CD4-positive, alpha-beta T cell treated with Interleukin-6 for 4 hours (primary cell): ENCODE measurements at places on chromosomes 6 and 20.

DNA sequence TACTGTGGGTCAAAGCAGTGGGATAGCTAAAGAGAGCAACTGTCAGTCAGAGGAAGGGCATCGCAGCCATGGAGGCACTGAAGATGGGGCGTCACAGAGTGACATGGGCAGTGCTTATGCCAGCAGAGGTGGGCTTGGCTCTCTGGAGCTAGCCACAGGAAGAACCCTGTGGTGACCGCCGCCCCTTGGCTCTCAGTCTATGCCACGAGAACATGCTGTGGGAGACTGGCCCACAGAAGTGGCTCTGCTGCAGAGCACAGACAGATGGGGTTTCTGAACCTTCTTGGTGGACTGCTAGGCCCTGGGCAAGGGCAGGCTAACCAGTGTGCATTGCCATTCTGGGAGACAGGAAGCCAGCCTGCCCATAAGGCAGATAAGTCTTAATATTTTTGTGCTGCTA lies 290.0 kb upstream of the SUPT3H start:
- no peak for DNase-seq

DNA sequence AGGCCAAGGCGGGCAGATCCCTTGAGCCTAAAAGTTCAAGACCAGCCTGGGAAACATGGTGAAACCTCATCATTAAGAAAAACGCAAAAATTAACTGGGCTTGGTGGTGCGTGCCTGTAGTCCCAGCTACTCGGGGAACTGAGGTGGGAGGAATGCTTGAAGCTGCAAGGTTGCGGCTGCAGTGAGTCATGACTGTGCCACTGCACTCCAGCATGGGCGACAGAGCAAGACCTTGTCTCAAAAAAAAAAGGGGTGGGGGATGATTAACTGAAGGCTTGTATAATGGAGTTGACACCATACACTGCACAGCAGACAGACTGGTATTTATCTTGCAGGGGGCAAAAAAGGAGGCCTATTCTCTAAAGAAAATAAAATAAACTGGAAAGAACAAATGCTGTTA lies 27.7 kb downstream of the SRPK1 start:
- DNase-seq: no peak

GRCh38 chr6:159301810-159302593 lies 132.8 kb downstream of the FNDC1 start:
- no peak for DNase-seq

DNA sequence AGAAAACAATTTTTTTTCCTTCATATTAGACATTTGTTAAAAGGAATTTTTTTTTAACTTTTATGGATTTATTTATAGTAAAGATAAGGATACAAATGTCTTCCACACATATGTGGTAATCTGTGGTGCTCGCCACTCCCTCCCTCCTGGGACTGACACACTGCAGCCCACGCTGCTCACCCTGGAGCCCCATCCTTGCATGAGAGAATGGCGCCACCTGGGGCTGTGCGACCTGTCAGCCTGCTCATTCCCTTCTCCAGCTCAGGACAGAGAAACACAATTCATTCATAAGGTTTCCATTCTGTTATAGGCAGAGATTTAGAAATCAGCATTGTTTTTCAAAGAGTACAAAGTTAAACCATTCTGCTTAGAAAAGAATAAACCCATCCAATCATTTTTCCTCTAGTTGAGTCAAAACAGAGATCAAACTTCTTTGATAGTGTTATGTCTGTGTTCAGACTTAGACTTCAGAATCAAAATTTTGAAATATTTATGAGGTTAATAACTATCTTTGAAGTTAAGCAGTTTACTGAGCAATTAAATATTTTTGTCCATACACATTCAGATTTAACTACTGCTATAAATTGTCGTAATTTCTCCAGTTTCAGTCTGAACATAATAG lies 42.8 kb upstream of the DYNLRB1 start:
- peak; percentile 42 for DNase-seq

- no peak for DNase-seq
These were observed 41.6 kb upstream of the NFATC2 start for GRCh38 chr20:51584116-51584515.

DNA sequence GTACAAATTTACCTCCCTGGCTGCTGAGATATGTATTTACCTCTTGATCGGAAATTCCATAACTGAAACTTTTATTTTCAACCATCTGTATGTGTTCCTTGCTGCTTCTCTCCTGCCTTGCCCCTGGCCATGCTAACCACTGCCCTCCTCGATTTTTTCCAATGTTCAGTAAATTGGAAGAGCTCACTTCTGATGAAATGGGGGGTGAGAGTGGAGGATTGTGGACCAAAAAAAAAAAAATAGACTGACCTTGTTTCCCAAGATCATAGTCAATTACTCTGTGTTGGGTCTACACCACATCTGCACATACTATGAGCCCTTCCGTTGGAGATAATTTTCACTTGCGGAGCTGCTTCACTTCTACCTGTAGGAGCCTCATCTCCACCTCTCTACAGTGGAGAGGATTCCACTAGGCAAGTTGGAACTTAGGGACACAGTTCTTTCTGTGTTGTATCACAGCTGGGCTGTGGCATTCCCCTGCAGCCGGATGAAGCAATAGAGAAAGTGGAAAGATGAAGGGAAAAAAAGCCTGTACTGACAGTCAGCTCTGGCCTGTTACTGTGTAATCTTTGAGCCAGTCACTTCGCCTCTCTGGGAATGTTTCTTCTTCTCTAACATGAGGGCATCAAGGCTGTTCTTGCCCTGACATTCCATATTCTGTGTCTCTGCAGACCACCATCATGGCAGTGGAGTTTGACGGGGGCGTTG lies 1.6 kb downstream of the PSMB9 start:
- no peak for DNase-seq

DNA sequence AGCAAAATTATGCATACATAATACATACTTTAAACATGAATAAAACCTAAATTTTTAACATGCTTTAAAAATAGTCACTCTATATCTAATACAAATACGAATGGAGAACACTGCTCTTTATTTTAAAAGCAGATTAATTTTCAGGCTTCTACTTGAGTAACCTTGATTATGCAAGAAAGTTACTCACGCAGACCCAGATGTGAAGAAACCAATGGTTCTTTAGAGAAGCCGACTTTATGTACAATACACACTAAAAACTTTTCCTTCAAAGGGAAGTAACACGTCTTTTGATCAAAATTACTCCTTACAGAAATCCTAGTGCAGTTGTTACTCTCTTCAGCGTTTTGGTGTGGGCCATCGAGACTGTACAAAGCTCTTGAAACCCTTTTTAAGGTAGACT lies 136.9 kb upstream of the SLC22A16 start:
- no peak for DNase-seq

DNA sequence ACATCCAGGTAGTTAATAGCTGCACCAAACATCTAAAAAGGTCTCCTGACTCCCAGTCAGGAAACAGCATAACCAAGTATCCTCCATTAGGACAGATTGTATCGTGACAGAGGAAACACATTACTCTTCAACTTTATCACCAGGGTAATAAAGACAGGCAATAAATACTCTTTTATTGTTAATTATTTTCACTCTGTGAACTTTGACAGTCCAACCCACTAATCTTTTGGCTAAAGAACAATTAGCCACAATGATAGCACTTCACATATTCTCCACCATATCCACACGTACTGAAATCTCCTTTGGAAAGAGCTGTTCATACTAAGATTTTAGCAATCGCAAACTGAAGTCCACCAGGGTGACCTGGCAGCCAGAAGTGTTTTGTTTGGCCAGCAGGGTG lies 46.4 kb downstream of the ARHGAP18 start:
- no peak for DNase-seq

- no peak for DNase-seq
These were observed 2.1 kb downstream of the CNR1 start for GRCh38 chr6:88164061-88164460.

DNA sequence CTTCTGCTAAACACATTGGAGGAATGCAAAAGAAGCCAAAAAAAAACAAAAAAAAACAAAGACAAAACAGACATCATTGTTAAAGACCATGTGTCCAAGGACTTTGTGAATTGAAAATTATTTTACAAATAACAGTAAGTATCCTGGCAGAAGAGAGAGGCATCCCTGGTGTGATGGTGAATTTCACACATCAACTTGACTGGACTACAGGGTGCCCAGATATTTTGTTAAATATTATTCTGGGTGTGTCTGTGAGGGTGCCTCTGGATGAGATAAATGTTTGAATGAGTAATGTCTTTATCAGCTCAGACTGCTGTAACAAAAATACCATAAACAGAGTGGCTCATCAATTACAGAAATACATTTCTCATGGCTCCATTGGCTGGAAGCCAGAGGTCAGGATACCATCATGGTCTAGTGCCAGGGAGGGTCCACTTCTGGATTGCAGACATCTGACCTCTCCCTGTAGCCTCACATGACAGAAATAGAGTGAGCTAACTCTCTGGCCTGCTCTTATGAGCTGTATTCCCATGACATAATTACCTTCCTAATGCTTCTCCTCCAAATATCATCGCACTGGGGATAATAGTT lies 12.2 kb upstream of the C6orf118 start:
- no peak for DNase-seq

- no peak for DNase-seq
These were observed 26.0 kb downstream of the CD164 start for GRCh38 chr6:109356237-109356636.

- DNase-seq: no peak
These were observed 15.2 kb upstream of the MRPS18A start for GRCh38 chr6:43702534-43703440.

DNA sequence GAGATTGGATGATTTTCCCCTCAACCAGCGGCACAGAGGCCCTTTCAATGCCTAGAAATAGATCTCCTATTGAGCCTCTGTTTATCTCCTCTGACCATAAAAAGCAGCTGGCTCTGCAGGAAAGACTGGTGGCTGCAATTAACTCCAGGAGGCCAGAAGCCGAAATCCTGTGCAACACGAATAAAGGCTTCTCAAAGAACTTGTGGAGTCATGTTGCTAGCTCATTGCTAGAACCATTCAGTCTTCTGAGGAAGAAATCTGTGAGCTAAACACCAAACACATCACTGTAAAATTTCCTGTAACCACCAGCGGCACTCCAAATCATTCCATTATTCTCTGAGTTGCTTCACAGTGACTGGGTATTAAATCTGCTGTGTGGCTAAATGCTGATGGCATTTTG lies 49.1 kb upstream of the TPD52L1 start:
- DNase-seq: no peak

DNA sequence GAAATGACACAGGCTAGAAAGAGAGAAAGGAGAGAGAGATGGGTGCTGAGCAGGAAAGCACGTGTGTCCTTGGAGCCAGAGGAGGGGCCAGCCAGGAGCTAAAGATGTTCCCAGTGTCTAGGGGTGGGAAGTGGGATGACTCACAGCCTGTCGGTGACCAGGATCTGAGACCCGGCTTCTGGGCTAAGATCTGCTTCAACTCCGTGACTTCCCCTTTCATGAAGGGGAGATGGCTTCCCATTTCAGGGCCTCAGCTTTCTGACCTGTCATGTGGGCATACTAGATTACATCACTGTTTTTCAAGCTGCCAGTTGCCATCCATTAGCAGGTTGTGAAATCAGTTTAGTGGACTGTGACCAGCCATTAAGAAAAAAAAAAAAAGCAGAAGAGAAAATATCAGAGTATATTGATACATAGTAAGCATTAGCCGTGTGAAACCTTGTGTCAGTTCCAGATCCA lies 5.4 kb downstream of the TGM3 start:
- DNase-seq: no peak

DNA sequence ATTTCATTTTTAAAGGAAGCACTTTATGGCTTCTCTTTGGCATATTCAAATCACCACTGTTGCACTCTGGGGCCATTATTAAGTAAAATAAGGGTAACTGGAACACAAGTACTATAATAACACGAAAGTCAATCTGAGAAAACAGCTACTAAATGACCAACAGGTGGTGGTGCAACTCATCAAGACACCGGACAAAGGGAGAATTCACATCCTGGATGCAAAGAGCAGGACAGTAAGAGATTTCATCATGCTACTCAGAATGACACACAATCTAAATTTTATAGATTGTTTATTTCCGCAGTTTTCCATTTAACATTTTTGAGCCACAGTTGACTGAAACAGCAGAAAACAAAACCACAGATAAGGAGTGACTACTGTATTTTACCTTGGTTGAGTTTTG lies 27.6 kb upstream of the LY86 start:
- no peak for DNase-seq

- DNase-seq: no peak
These were observed 131.2 kb downstream of the CCDC170 start for GRCh38 chr6:151624900-151625536.

GRCh38 chr20:4791121-4791520 lies 69.4 kb downstream of the PRND start:
- no peak for DNase-seq

- no peak for DNase-seq
These were observed 62.4 kb downstream of the JAG1 start for GRCh38 chr20:10611357-10611756.

DNA sequence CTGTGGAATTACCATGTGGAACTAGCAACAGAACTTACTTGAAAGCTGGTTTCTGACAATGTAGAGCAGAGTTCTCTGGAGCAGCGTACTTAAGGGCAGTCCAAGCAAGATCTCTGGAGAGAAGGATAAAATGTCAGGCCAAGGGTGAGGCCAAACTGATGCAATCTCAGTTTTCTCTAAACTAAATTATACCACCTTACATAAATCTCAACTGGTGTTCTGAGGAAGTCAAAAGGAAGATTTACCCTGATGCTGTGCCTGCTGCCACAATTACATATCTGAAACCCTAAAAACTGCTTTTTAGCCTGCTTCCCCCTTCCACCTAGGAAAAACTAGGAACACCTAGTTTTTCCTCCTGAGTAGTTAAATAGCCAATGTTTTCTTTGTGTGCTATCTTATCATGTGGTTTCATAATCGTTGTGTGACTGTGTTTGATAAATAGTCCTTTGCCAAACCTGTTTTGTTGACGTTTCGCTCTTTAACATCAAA lies 28.1 kb downstream of the NCOA7 start:
- DNase-seq: no peak

DNA sequence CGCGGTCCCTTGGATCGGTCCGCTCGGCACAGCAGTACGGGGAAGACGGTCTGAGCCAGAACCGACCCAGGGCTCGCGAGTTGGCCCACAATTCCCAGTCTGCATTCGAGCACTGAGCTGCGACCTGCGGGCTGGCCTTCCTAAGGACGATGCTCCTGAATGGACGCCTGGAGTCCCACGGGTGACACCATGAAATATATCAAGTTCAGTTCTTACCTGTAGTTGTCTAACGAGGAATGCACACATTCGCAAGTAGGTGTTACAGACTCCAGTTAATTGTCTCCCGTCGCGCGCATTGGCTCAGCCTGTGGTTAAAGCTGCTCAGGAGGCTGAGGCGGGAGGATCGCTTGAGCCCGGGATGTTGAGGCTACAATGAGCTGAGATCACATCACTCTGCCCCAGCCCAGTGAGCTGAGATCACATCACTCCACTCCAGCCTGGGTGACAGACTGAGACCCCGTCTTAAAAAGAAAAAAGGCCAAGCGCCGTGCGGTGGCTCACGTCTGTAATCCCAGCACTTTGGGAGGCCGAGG lies 802 bp downstream of the PEX7 start:
- DNase-seq: peak; percentile 7

GRCh38 chr6:43189776-43190304 lies 7.8 kb downstream of the CUL9 start:
- DNase-seq: no peak

- DNase-seq: peak; percentile 67
These were observed 1.3 kb upstream of the DNAH8 start for GRCh38 chr6:38713812-38714211.
